Fibroblast of gingiva (primary cell): ENCODE measurements at places on chromosomes 11 and 22.

GRCh38 chr11:126328938-126329643 is 25.2 kb downstream of the DCPS start:
- no peak for DNase-seq

- DNase-seq = no peak
These were observed 170.3 kb downstream of the KIRREL3 start for GRCh38 chr11:126830216-126830806.

DNA sequence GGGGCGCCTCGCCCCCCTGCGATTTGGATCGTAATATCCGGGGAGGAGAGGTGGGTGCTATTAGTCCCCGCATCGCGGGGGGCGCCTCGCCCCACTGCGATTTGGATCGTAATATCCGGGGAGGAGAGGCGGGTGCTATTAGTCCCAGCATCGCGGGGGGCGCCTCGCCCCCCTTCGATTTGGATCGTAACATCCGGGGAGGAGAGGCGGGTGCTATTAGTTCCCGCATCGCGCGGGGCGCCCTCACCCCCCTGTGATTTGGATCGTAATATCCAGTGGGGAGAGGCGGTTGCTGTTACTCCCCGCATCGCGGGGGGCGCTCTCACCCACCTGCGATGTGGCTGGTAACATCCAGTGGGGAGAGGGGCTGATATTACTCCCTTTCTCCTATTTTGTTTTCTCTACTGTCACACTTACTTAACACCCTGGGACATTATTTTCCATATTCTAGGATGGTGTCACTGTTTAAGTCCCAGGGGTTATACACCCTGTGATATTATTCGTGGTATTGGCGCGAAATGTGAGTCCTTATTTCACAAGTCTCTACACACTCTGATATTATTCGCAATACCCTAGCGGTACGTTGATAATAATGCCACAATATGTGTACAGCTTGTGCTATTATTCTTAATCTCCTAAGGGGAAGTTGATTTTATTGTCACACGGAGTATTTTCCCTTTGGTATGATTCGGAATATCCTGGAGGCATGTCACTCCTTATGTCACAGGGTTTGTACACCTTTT is 57.8 kb upstream of the ALDH3B2 start:
- no peak for DNase-seq

DNA sequence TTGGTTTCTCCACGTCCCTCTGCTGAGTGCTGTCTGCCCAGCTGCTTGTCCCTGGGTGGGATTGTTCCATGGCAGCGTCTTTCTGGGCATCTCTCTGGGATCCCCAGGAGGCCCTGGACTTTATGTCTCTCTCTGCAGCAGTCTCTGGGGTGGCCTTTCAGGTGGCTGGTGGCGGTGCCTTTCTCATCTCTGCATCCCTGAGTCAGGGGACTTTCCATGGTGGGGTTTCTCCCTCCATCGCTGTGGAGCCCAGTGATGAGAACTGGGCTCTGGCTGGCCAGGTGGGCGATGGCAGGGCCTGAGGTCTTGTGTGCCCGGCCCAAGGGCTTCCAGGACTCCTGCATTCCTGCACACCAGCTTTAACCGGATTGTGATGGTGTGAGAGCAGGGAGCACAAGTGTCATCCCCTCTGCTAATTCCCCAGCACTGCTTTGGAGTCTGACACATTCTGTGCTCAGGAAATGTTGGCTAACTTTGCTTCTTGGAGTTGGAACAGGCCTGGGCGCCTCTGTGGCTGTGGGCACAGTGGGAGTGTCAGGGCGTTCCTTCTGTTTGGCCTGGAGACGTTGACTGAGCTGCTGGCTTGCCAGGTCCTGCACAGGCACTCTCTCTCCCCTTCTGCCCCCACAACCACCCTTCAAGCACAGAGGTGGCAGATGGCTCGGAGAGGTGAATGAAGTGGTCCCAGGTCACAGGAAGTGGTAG is 27.9 kb downstream of the FAM83F start:
- DNase-seq = no peak

DNA sequence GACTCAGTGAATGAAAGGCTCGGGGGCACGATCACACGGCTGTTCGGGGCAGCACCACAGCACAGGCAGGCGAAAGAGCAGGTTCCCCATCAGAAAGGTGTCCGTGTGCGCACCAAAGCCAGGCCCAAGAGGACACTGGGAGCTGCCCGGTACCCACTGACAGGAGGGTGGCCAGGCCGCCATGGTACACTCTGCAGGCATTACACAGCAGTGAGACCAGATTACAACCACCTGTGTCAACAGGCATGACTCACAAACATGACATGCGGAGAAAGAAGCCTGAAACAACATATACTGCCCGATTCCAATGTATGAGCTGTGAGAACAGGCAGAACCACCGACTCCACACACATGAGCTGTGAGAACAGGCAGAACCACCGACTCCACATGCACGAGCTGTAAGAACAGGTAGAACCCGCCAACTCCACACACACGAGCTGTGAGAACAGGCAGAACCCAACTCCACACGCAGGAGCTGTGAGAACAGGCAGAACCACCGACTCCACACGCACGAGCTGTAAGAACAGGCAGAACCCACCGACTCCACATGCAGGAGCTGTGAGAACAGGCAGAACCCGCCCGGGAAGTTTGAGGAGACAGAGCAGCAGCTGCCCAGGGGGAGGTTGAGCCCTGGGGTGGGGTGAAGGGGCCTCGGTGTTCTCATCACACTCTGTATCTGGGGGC is 32.6 kb downstream of the KIAA0930 start:
- DNase-seq = peak; percentile 60

DNA sequence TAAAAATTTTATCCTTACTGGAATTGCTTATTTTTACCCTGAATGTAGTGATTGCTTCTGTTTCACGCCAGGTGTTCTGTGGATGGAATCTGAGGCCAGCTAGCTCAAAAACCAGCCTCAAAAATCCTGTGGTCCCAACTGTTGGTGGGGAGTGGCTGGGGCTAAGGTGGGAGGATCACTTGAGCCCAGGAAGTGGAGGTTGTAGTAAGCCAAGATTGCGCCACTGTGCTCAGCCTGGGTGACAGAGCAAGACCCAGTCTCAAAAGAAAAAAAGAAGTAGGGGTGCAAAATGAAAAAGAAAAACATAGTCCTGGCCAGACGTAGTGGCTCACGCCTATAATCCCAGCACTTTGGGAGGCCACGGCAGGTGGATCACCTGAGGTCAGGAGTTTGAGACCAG is 27.0 kb upstream of the SLC5A1 start:
- no peak for DNase-seq

DNA sequence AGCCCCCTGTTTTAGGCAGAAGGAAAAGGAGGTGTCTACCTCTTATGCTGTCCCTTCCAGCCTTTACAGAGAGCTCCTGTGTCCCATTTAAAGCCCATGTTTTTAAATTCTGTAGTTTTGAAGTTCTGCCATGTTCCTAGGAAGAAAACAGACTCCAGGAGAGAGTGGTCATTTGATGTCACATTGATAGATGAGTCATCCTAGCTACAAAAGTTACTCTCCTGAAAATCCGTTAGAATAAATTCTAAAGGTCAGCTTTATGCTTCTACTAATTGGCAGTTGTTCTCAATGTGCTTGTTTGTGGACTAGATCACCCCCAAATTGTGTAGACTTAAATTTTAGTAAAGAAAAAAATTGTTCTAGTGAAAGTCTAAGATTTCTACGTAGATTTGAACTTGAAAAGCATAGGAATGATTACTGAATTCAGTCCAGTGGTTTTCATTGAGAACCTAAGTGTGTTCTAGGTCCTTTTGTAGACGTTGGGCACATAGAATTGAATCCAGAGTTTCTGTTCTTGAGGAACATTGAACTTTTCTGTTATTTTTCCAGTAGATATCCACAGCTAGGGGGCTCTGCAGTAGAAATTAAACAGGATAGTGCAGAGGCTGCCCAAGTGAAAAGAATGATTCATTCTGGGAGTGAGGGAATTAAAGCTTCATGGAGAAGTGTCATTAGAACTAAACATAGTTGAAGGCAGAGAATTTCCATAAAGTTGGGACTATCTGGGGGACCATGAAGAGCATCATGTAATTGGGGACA is 140.6 kb upstream of the RASSF10 start:
- no peak for DNase-seq

DNA sequence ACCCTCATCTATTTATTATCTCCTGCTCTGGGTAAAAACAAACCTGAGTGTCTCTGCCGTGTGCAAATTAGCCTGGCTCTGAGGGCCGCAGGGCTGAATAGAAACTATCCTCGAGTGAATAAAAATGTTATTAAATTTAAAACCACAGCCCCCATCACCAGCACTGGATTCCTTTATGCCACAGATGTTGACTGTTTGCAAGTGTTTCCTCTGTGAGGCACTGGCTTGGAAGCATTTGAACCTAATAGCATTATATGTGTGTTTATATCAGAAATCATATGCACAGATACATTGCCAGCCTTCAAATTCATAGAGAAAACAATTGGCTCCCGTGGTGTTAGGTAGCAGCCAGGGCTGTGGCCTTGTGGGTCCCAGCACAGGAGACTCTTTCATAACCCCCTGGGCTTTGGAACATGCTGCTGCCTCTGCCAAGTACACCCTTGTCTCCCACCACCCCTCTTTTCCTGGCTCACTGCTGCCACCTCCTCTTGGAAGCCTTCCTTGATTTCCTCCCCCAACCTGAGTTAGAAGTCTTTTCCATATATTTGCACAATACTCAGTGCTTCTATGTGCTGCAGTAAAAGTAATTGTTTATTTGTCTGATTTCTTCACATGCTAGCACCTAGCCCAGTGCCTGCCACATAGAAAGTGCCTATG is 294.4 kb downstream of the DDX10 start:
- DNase-seq = no peak

- no peak for DNase-seq
These were observed 19.0 kb downstream of the NCF4 start for GRCh38 chr22:36879775-36880174.

- peak; percentile 59 for DNase-seq
These were observed 357.3 kb downstream of the CTTN start for GRCh38 chr11:70755410-70756158.

DNA sequence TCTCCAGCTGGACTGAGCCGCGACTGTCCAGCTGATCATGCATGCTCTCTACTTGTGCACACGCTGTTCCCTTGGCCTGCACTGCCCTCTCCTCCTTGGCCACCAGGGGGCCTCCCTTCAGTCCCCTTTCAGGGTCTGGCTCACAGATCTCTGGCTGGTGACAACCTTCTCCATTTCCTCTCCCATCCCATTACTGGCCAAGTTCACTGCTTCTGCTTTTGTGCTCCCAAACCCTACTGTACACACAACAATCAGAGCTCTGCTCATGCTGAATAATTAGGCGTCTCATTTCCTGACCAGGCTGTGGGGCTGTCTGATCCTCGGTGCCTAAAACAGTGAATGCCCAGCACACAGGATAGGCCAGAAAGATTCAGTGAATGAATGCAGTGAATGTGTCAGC is 224.0 kb upstream of the NARS2 start:
- peak; percentile 72 for DNase-seq

- no peak for DNase-seq
These were observed 32.9 kb upstream of the EHF start for GRCh38 chr11:34588023-34588422.

- DNase-seq = no peak
These were observed 20.8 kb downstream of the IL10RA start for GRCh38 chr11:118007040-118007439.

DNA sequence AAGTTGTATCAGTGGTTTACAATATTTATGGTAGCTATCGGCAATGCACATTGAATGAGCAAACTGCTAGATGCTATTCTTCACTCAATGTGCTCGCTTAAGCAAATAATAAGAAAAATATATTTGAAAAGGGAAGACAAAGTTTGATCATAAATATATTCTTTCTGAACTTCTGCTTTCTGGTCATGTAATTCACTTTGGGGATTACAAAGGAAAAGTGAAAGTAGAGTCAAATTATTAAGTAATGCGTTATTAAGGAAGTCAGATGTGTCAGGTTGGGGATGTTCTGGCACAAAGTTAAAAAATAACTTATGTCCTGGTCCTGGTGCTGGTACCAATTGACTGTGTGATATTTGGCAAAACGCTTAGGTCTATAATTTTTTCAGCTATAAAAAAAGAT is 98.0 kb upstream of the TRIM77 start:
- DNase-seq = no peak

DNA sequence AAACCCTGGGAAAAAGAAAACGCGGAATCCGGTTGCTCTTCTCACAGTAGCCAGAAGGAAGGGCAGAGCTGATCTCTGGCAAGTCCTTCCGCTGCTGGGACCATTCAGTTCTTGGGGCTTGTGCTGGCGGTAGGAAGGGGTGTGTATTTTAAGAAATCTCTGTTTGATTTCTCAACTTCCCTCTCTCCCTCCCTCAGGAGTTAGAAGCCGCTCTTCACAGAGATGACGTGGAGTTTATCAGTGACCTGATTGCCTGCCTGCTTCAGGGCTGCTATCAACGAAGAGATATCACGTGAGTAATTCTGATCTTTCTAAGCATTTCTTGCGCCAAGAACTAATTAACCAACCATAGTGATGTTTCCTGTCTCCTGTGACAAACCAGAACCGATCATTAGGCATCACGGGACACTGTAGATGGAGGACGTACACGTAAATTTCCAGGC is 85.9 kb upstream of the SLC25A18 start:
- DNase-seq = no peak

DNA sequence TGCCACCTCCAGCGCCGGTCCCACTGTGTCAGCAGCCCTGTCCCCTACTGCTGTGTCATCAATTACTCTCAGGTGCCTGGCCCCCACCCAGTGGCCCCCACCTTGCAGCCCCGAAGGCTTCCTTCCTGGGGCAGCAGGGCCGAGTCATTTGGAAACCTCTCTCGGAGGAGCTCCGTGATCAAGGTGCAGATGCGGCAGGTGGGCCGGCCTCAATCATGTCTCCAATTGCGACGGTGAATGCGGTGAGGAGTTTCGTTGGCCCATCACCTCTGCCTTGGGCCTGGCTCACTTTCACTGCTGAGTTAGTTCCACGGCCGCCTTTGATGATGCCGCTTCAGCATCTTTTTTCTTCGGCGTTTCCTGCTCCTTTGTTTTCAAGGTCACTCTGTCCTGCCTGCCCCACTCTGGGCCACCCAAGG is 11.3 kb upstream of the CXCR5 start:
- DNase-seq = no peak

DNA sequence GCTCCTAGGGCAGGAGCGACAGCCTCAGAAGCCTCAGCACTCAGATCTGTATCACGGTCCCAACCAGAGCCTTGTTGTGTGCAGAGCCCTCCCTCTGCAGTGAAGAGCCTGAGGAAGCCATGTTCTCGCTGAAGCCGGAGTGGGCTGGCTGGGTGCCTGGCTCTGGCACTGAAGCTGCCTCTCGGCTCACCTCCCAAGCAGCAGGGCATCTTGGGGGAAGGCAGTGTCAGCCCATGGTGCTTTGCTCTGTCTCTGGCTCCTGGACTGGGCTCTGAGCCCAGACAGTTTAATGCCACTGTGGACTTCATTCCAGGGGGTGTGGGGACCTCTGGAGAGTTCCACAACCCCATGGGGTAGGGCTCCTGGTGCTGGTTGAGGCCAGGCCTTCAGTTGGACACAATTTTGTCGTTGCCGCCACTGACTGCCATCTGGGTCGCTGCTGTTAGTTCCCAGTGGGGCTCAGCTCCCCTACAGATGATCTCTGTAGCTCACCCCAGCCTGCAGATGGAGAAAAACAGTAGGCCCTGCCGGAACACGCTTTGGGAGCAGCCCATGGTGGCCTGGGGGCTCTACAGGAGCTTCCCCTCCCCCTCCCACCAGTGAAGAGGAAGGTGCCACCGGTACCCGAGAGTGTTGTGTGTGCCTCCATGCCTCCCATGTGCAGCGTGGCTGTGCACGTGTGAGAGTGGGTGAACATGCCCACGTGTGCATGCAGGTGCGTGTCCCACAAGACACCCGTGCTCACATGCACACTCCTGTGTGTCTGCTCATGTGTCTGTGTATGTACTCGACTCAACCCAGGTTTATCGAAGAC is 86.5 kb upstream of the B3GAT1 start:
- no peak for DNase-seq

- no peak for DNase-seq
These were observed 19.4 kb upstream of the LRRC55 start for GRCh38 chr11:57162179-57162898.
